ENCODE measurements at places on chromosomes 7 and 10. TPM values are rescaled to one million over a fixed set of nuclear protein-coding genes. Genes with fewer than 3 reads are reported as not detected.

DNA sequence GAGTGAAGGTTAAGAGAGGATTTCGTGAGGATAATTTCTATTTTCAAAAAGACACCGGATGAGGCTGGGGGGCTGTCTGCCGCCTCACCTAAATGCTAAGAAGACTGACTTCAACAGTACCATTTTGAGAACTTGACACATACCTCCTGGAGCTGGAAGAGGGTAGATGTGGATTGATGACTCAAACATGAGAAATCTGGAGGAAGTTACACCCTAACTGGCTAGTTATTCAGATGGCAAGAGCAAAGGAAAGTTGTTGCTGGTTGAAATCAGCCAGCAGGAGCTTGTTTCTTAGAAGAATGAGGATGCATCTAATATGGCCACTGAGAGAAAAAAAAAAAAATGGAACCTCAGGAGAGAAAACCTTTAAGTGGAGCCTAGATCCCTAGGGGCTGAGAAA lies 76.2 kb upstream of the KIAA1217 start:
- no peak overlapping the region for H3K27ac ChIP-seq
- H3K4me1 ChIP-seq, result no peaks in the 10 kb centered on the region
- no peak overlapping the region for H3K4me3 ChIP-seq
- H3K27me3 ChIP-seq, result no peaks in the 10 kb centered on the region
- DNase-seq, result no peak

Gene DPY19L1
- total RNA-seq, result 28.8 TPM

Gene MALRD1
- 1.2 TPM for total RNA-seq

- no peaks in the 10 kb centered on the region for H3K27me3 ChIP-seq
- H3K36me3 ChIP-seq, result no peaks in the 10 kb centered on the region
- no peaks in the 10 kb centered on the region for H3K4me1 ChIP-seq
- no peak for DNase-seq
Observed at GRCh38 chr10:129471447-129472175, 4.6 kb downstream of the MGMT start.

DNA sequence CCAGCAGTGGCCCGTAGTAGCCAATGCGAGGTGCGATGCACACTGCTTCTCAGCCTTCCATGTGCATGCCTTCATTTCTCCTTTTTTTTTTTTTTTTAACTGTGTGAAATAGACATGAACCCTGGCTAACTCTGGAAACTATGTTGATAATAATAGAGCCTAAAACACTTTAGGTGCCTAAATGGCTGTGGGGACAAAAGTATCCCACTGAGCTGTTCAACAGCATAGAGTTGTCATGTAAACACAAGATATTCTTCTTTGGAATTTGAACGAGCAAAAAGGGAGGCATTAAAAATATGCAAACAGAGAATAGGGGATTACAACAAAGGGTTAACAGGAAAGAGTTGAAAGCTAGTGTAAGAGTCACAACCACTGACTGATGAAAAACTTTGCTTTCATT lies 162.1 kb upstream of the NOBOX start:
- H3K36me3 ChIP-seq, result no peaks in the 10 kb centered on the region
- no peaks in the 10 kb centered on the region for H3K27me3 ChIP-seq
- no peaks in the 10 kb centered on the region for H3K4me1 ChIP-seq
- no peak overlapping the region for H3K4me3 ChIP-seq

GRCh38 chr7:121761399-121761798 lies 111.6 kb upstream of the PTPRZ1 start:
- DNase-seq, result no peak
- no peaks in the 10 kb centered on the region for H3K4me1 ChIP-seq
- H3K27ac ChIP-seq, result no peak overlapping the region
- H3K36me3 ChIP-seq, result no peaks in the 10 kb centered on the region

- no peak overlapping the region for H3K4me3 ChIP-seq
- H3K27ac ChIP-seq, result no peak overlapping the region
- no peaks in the 10 kb centered on the region for H3K27me3 ChIP-seq
- no peak for DNase-seq
Observed at GRCh38 chr7:75945297-75946168, 30.6 kb downstream of the POR start.
